COLO829 (cell line): ENCODE measurements at places on chromosomes 7 and 10.

DNA sequence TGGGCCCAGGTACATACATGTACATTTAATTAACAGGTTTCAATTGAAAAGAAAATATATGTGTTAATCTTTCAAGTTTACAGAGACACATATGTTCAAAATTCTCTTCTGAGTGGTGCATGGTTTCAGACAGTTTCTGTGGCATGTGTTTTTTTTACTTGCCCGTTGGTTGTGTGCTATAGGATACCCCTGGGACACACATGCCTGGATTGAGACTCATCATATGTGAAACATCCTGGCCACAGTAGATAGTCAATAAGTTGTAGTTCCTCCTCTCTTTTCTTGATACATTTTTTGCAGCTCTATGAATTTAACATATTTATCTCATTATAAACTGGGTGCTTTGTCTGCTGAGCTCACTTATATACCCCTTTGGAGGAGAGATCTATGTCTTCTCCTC, 207.8 kb upstream of the CTBP2 start:
- no peak for DNase-seq

GRCh38 chr10:131227163-131227740, 84.3 kb downstream of the TCERG1L start:
- DNase-seq = no peak

DNA sequence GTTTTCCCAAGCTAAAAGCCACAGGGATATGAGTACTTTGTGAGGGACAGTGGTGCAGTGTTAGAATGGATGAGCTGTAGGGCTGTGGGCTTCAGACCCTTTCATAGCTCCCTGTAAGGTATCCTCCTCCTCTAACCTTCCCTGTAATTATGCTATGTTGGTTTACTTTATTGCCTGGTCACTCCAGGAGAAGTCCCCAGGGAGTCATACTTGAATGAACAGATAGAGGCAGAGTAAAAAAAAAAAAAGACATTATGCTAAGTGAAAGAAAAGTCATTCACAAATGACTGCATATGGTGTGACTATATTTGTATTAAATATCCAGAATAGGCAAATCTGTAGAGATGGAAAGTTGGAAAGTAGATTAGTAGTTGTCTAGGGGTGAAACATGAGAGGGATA, 434.4 kb downstream of the AUTS2 start:
- DNase-seq = no peak

DNA sequence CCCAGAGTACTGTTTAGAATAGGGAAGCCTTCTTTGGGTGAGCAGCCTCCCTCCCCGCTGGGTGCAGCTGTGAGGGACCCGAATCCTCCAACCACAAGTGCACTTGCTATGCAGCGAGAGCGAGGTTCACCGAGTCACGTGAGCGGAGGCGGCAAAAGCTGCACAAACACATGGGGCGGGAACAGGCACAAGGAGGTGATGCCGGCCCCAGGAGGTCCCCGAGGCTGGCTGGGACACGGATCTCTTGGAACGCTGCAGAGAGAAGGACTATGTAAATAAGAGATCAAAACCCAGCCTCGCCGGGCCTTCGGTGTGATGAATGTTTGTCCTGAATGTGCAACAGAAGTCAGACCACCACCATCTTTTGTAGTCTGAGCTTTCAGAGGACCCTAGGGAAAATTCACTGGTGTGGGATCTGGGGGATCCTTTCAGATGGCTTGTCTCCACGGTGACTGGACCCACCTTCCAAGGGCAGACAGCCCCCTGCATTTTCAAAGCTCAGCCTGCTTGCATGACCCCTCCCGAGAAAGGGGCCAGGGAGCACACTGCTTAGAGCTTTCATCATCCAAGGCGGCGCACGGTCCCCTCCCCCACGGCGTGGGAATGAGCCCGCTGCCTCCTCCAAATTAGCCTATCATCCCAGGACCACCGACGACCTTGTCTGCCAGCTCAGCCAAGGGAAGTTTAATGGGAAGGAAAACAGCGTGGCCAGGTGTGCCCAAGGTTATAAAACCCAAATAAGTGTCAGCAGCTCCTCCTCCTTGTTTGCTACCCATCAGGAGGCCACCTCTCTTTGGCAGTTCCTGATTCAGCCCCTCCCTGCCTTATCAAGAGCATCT, 327.7 kb downstream of the CXCL12 start:
- DNase-seq = no peak

DNA sequence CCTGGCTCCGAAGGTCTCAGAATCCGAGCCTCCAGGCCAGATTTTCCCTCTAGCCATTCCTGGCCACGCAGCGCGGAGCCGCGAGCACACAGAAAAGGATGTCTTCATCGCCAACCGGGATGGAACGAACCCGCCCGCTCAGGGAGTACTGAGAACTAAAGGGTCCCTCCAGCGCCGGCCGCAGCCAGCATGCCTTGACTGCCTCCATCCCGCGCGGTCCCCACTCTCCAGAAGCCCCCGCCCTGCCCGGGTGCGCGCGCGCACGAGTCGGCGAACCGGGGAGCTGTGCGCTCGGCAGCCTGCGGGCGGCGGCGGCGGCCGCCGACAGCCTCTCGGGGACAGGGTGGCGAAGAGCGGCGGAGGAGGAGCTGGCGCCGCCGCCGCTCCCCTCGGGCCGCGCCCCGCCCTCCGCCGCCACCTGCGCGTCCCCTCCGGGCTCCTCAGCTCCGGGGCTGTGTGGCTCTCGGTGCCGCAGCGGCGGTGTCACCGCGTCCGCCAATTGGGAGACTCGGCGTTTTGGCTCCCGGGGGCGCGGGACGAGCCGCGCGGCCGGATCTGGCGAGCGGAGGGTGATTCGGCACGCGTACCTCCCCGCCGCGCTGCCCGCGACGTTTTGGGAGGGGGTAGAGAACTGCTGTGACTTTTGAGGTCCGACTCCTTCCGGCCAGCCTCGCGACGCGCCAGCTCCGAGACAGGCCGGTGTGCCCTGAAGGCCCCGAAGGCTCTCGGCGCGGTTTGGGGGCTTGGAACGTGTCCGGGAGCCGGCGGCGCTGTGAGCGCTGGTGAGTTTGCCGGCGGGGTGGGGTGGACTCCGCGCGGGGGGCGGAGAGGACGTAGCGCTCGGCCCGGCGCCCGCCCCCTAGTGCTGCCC, 453 bp upstream of the GALNT17 start:
- no peak for DNase-seq

DNA sequence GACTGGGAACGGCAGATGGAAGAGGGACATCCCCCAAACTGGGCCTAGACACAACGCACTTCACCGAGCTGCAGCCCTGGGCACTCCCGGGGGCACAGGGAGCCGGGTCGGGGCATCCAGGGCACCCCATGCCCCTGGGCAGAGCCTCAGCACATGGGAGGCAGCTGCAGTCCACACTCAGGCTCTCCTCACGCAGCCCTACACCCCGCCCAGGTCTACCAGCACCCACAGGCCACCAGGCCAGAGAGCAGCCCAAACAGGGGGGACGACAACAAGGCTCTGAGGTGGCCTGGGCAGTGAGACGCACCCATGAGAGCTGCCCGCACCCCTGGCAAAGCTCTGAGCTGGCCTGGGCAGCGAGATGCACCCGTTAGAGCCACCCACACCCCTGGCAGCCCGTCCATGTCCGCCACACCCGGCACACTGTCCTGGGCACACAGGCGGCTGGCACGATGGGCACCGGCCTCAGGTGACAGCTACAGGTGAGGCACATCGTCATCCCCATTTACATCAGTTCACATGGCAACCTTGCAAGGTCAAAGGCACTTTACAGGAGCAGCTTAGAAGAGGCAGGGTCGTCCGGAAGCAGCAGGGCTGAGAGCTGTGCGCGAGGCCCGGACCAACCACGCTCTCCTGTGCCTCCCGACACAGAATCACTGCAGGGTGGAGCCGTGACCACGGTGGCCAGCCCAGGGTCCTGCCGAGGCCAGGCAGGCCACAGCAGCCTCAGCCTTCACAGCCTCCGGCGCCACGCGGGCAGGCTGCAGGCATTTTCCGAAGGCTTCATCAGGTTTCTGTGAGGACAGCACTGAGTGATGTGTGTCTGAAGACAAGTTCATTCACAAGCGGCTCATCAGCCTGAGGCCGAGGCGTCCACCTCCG, 228.6 kb downstream of the MAD1L1 start:
- DNase-seq = no peak

DNA sequence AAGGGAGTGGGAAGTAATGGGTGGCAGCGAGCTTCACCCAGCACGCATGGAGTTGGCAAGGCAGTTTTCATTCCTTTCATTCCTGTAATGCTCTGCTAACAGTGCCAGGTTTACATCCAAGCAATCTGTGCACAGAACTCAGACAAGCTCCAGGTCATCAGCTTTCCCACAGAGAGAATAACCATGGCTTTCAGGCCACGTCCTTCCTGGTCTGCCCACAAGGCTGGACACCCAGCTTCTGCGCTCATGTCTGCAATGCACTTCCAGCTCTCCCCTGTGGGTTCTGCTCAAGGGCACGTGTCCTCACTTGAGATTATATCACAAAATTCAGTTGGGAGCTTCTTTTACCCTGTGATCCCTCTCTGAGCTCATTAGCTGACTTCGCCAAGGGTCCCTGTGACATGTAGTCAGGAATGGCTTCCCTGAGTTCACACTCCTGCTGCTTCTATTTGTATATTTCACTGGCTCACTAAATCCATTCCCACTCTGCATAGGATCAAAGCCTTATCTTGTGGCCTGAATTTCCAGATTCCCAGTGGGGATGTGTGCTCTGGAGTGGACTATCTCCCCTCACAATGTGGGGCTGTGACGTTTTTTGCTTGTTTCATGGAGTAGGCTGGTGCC, 18.6 kb downstream of the AKR1C2 start:
- DNase-seq = no peak
